ENCODE measurements at places on chromosomes 11 and 22.

DNA sequence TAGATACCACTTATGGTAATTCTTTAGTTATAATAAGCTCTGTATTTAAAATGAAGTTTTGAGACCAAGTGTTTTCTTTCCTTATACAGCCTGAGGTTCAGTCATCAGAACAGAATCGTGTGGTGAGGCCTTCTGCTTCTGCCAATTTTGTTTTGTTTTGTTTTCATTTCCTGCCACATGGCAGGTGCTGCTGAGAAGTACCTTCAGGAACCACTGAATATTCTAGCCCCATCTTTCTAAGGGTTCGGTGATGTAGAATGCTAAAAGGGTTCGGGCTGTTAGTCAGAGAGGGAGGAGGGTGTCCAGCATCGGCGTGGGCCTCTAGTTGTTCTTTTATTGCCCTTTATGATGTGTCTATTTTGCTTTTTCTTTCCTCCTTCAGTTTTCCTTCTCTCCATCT, 25.8 kb downstream of the TNRC6B start:
- no peak for DNase-seq

- DNase-seq = no peak
These were observed 13.3 kb downstream of the ASCL2 start for GRCh38 chr11:2256951-2257700.

DNA sequence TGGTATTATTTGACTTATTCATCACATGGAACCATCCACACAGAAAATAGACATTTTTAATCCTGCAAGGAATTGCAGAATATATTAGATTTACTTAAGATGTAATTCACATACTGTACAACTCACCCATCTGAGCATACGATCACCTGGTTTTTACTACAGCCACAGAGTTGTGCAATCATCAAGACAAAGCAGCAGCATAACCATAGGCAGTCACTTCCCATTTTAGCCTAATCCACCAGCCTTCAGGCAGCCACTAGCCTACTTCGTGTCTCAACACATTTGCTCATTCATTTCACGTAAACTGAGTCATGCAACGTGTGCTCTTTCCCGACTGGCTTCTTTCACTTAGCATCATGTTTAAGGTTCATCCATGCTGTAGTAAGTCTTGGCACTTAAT, 23.0 kb downstream of the PIWIL3 start:
- DNase-seq = no peak

DNA sequence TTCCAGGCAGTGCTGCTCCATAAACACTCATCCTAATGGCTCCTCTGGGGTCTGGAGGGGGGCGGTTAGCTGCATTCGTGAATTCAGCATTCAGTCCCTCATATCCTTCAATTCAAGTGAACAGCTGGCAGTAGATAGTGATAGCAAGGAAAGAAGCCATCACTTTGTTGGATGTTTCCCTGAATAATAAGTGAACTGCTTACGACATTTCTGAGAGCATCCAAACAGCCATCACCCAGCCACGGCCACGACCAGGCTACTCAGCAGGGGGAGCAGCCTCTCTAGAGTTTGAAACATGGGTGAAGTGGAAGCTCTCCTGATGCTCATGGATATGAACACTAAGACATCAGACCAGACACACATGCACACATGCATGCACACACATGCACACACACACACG, 163.6 kb downstream of the NTM start:
- peak; percentile 35 for DNase-seq

GRCh38 chr11:36751335-36751781, 153.3 kb upstream of the RAG2 start:
- DNase-seq = peak; percentile 86

Data from muscle of leg (tissue), 16 donors.